G401 (cell line): ENCODE measurements at places on chromosomes 4 and X.

- DNase-seq, result no peak
Measured at GRCh38 chrX:3160756-3161155, 119.5 kb downstream of the ARSF start.

GRCh38 chrX:19746919-19747651 is 140.3 kb downstream of the SH3KBP1 start:
- DNase-seq, result no peak

GRCh38 chr4:140343303-140343702 is 30.1 kb upstream of the SCOC start:
- DNase-seq, result no peak

- DNase-seq, result no peak
Measured at GRCh38 chr4:83054928-83055327, 19.9 kb downstream of the COPS4 start.

DNA sequence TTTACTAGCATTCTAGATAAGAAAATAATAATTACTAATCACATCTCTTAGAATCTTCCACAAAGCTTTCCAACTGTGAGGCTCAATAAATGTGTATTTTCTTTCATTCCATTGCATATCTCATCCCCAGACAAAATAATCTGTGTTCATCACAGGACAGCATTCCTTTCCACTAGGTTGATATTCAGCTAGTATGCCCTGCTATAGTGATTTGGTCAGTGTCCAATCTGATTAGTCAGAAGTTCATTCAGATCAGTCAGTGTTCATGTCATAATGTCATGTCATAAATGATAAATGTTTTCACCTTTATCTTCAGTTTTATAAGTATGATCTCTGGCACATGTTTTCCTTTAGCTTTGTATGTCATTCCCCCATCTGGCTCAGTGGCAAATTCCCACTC is 611.4 kb downstream of the KCTD8 start:
- no peak for DNase-seq

DNA sequence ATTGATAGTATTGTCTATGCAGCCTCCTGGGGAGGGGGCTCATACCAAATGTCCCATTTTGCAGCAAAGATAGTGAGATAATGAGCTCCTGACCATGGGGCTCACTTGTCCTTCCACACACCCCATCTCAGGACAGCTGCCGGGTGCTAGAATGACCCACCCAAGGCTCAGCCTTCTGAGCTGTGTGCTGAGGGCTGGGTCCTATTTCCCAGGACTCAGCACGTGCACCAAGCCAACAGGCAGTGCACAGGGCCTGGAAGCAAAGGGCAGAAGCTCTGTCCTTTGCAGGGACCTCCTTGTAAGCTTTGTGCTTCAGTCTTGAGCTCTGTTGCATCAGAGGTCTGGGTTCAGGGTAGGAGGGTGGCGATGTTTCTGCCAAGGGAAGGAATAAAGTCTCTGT is 11.2 kb upstream of the ABLIM2 start:
- no peak for DNase-seq

DNA sequence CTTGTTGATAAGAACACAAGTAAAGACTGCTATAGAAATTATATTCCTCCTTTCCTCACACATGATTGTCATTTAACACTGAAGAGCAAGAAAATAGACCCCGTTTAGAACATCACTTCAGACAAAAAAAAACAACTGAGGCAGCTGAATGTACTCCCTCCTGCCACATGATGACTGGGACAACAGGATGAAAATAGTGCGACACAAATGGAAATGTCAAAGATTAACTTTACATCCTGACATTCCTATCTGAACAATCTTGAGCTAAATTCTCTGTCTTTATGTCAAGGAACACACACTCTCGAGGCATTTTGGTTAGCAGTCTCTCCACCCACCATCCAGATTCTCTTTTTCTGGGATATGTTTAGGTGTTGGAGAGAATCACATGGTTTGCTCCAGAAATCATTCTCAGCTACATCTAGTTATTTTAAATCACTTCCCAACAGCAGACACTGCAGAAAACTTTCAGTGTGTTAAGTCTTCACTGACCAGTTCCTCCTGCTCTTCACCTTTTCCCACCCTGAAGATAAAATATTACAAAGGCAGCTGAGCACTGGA is 16.3 kb upstream of the KCNIP4 start:
- DNase-seq, result no peak

DNA sequence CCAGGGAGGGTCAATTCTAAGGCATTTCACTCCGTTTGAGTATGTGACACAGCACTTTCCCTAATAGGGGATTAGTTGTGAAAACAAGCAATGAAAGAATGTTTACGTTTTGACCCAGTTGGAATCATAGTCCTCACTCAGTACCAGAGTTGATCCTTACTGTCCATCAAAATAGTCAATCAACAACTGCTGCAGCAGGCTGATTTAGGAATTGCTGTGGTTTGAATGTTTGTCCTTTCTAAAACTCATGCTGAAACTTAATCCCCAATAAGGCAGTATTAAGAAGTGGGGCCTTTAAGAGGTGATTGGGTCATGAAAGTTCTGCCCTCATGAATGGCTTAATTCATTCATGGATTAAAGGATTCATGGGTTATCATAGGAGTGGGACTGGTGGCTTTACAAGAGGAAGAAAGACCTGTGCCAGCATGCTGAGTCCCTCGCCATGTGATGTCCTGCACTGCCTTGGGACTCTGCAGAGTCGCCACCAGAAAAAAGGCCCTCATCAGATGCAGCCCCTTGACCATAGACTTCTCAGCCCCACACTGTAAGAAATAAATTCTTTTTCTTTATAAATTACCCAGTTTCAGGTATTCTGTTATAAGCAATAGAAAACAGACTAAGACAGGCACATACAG is 3.1 kb upstream of the FBXL5 start:
- no peak for DNase-seq

DNA sequence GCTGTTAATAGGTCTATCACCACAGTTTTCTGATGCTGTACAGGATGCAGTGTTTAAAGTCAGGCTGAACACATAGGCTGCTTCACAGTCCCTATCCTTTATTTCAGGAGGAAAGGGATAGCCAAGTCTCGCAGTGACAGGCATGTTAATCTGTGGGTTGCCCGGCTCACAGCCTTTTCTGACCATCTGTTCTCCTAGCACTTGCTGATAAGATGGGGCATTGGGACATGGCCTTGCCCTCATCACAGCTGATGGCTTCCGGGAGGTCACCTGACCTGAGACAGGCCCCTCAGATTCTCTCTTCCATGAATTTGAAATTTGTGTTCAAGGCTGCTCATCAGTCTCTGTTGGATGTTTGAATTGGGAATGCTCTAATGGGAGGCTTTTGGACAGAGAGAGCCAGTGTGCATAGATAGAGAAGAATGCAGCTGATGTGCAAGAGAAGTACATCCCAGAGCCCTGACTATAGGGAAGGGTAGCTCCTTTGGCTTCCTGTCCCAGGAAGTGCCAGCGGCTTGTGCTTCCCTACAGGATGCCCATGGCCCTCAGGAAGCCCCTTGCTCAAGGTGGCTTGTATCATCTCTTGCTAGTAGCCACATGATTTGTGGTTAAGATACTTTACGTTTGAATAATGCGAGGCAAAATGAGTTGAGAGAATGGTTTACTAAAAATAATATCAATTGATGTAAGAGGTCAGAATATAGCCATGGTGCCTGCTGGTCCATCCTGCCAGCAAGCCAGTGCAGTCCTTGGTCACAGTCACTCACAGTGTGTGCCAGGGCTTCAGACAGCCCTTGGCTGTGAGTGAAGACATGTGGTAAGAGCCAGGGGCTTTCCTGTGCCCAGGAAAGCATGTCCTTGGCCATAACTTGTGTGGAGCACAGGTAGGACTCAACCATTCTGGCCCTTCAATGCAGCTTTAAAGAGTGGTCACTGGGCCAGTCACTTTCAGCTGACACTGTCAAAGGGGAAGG is 88.6 kb downstream of the TSPAN7 start:
- peak; percentile 85 for DNase-seq

DNA sequence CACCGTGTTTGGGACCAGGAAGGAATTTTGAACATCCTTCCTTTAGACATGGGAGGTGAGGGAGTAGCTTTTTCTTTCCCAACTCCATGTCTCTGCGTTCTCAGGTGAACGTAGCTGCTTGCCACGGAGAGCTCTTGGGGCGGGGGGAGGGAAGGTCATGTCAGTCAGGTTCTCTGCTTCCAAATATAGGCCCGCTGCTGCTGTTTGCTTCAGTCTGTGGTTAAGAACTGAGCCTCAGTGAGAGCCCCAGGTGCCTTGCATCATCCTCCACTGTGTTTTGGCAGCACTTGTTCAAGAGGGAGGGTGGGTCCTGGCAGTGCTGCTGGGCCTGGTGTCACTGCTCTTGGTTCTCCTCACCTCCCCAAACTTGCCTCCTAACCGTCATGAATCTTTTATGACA is 46.5 kb downstream of the HADH start:
- no peak for DNase-seq

DNA sequence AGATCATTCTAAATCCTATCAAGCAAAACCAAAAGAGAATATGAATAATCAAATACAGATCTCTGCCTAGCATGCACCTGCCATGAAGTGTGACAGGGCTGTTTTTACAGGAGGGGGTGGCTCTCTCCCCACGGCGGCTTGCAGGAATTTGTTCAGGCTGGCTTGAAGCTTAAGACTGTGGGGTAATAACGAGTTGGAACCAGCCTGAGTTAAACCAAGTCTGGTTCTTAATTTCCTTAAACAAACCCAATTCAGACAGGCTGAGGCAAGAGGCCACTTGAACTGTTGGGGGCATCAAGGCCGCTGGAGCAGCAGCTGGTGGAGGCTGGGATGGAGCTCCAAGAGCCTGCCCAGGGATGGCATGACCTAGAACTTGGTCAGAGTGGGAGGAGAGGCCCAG is 45.1 kb upstream of the LGI2 start:
- DNase-seq, result no peak

DNA sequence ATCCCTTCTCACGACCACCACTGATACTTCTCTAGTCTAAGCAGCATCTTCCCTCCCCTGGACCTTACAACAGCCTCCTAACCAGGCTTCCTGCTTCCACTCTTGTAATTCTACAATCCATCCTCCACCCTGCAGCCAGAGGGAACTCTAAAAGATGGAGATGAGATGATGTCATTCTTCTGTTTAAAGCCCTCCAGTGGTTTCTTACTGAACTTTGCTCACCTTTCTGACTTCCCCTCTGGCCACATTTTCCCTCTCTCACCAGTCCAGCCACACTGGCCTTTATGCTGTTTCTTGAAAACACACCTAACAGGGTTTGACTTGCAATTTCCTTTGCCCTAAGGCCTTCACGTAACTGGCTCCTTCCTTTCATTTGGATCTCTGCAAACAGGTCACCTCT is 191.4 kb upstream of the NHS start:
- no peak for DNase-seq

DNA sequence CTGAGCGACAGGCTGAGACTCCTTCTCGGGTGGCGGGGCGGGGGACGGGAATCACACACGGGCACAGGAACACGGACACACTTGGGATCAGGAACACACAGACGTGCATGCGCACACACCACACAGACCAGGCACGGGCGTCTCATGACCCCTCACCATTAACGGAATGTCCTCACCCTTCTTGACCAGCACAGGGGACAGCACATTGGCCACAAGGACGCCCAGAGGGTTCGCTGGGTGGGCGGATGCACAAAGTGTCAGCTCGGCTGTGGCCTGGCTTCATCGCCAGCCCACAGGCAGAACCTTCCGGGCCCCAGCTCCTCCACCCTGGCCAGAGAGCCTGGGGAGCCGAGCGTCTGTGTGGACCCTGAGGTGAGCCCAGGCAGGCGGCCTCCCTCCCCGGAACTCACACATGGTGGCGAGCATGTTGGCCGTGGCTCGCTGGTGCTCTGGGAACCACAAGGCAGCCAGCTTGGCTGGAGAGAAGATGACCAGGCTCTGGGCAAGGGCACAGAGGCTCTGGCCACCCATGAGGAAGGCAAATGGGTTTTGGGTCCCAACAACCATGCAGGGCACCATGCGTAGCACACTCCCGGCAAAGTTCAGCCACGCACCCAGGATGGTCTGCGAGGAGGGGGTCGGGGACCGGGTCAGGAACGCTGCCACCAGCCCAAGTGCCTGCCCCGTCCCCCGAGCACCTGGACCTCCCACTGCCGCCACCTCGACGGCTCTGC is 3.1 kb downstream of the SLC49A3 start:
- DNase-seq, result no peak

GRCh38 chrX:104315555-104315954 is 60.8 kb upstream of the ESX1 start:
- DNase-seq, result no peak

DNA sequence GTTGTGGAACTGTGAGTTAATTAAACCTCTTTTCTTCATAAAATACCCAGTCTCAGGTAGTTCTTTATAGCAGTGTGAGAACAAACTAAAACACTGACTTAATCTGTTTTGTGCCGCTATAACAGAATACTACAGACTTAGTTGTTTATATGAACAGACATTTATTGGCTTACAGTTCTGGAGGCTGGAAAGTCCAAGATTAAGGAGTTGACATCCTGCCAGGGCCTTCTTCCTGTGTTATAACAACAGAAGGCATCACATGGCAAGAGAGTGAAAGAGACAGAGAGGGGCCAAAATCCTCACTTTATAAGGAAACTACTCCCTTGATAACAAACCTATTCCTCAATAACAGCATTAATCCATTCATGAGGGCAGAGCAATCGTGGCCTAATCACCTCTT is 42.5 kb upstream of the KCNIP4 start:
- DNase-seq, result peak; percentile 55

DNA sequence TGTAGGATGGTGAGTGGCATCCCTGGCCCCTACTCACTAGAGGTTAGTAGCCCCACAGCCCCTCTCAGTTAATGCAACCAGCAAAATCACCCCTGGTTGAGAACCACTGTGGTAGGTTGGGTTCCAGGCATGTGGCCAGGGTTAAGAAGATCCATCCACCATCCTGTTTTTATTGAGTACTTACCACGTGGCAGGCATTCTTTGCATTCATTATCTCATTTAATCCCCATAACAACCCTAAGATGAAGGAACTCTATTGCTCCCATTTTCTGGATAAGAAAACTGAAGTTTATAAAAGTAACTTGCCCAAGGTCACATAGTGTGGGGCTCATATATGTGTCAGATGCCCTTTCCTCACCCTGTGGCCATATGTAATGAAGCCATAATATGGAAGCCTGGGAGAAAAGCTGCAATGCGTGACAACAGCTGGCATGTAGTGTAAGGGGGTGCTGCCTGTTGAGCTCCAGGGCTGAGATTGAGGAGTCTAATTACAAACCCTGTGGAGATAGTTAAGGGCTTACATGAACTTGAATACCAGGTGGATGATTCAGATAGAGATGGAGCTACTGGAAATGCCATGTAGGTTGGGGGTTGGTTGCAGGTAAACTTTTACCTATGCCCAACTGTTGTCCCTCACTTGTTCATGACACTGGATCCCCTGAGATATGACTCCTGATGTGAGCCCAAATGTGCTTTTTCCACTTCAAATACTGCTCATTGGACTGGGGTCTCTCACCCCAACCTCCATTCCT is 100.2 kb upstream of the PGRMC2 start:
- DNase-seq, result no peak

- no peak for DNase-seq
Measured at GRCh38 chr4:104524591-104524990, 29.9 kb upstream of the CXXC4 start.

- DNase-seq, result no peak
Measured at GRCh38 chr4:6198278-6198677, 2.1 kb downstream of the JAKMIP1 start.

GRCh38 chr4:94544811-94545210 is 93.1 kb downstream of the PDLIM5 start:
- DNase-seq, result no peak
